ENCODE measurements at places on chromosomes 5 and 9.

- DNase-seq, result peak; percentile 40
Measured at GRCh38 chr5:55601204-55601618, 66.4 kb upstream of the PLPP1 start.

DNA sequence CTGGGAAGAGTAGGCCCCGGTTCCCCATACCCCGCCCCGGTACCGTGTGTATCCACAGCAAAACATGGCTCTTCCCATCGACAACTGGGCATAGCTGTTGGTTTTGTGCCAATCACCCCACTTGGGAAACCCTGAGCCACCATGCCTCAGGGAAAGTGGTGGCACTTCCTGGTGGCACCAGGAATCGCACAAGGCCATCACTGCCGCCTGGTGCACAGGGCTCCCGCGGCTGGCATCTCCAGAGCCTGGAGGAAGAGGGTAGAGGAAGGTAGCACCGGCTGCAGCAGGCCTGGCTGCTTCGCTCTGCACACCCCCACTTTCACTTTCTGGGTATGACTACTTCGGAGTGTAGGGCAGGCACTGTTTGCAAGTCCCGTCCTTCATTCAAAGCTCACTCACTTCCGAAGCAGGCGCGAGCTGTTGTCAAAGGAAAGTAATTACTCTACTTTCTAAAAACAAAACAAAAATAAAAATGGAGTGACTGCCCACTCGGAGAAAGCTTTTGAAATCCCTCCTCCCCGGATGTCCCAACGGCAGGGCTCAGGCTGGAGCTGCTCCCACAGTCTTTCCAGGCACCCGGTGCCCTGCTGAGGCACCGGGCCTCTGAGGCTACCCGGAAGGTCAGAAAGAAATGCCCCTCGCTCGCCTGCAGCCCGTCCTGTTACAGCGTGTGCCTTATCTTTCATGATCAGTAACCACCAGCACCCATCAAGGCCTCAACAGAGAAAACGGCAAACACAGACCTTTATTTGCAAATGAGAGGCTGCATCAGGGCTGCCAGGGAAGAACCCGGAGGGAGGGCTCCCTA is 2.0 kb downstream of the BRD3 start:
- DNase-seq, result peak; percentile 30

DNA sequence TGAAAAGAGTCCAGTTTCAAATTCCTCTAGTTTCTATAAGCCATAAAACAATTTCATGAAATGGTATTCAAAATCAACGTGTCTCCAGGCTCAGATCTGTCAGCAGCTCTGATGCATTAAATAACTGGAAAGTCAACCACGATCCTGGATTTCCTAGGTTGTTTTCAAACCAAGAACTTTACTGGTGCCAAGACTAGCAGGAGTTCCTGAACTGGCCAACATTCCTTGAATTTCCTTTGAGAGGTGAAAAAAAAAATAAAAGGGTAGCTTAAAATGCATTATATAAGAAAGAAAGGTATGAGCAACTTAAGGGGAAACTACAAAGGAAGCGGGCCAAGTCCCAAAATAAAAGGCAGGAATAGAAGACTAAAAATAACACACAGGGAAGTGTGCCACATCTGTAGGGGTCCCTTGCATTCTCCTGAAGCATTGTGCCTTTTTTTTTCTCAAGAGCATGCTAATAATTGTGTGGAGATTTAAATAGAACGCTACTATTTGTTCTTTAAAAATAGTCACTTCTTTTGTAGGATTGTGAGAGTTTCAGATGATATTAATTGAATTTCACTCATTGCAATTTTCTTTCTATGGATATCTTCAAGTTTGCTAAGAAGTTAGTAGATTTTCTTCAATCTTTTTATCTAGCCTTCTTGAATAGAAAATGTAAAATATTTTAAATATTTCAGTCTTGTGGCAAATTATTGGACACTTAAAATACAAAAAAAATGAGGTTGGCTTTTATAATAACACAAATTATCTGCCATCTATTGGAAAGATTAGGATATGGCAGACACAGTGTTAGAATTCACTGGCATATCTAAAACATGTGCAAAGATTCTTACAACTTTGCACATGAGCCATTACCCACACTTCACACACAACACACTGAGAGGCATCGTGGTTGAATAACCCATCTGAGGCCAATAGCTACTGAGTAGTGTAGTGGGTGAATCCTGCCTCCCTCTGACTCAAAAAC is 15.3 kb downstream of the ESM1 start:
- no peak for DNase-seq

DNA sequence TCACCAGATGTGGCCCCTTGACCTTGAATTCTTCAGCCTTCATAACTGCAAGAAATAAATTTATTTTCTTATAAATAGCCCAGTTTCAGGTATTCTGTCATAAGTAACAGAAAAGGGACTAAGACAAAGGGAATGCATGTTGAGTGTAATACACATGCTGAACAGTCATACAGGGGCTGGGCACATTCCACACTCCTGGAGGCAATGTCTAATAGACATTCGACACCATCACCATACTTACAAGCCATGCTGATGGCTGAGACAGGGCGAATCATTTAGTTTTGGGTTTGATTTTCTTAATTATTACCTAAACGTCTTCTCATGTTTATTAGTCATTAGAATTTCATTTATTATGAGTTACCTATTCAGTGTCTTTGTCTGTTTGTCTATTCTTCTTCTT is 68.5 kb downstream of the TENT4A start:
- DNase-seq, result no peak

GRCh38 chr5:59587489-59588337 is 305.8 kb downstream of the PDE4D start:
- no peak for DNase-seq

DNA sequence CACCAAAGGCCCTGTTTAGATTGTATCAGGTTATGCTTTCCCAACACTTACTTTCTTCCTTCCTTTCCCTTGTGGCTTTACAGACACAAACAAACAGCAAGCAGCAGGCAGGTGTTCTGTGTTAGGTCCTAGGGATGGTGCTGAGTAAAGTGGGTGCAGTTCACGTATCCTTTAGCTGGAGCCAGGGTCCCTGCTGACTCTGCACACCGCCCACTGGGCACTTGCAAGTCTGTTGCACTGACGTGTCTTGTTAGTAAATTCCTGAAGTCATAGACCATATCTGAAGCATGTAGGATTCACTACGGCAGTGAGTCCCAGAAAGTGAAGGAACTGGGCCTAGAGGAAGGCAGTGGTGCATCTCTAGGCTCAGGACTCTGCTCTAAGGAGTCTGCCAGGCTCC is 96.5 kb downstream of the DAPK1 start:
- no peak for DNase-seq

DNA sequence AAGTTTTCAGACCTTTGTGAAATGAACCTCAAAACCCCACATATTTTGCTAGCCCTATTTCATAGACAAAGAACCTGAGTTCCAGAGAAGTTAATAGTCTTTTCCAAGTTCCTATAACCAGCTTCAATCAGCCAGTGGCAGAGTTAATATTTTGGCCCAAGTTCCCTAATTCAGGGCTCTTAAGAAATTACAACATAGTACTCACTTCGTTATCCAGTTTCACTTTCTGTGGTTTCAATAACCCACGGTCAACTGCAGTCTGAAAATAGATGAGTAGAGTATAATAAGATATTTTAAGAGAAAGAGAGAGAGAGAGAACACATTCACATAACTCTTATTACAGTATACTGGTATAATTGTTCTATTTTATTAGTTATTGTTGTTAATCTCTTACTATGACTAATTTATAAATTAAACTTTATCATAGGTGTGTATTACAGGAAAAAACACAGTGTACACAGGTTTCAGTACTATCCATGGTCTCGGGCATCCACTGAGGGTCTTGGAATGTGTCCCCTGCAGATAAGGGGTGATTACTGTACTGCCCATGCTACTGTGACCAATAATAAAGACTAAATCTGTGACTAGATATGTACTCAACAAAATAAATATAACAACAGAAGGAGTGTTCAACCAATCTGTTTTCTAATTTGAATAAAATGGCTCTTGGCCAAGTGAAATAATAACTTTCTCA is 9.3 kb upstream of the MYOT start:
- DNase-seq, result no peak

DNA sequence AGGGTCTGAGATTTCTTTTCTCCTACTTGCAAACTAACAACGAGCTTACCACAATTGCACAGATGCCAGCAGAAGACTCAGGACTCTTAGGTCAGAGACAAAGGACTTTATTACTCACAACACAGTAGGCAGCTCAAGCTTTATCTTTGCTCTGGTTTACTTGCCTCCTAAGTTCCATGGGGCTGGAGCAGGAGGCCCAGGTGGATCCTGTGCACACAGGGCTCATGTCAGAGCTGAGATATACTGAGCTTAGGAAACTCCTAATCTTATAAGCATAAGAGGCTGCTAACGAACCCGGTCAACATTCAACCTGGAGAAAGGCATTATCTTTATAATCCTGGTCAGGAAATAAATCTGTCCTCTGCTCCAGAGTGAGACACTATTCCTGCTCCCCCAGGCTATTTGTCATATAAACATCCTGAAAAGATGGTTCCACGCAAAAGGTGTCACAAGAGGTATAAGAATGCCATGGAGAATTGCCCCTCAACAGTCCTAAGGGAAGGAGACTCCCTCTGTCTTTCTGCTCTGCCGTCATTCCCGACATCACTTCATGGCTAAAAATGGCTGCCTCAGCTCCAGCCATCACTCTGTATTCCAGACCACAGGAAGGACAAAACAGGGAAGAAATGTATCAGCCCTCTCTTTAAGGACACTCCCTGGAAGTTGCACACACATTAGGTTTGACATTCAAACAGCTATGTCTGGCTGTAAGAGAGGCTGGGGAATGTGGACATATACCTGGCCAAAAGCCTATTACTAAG is 16.2 kb downstream of the DUSP1 start:
- DNase-seq, result no peak

- DNase-seq, result no peak
Measured at GRCh38 chr9:83234541-83234940, 171.6 kb upstream of the RASEF start.

DNA sequence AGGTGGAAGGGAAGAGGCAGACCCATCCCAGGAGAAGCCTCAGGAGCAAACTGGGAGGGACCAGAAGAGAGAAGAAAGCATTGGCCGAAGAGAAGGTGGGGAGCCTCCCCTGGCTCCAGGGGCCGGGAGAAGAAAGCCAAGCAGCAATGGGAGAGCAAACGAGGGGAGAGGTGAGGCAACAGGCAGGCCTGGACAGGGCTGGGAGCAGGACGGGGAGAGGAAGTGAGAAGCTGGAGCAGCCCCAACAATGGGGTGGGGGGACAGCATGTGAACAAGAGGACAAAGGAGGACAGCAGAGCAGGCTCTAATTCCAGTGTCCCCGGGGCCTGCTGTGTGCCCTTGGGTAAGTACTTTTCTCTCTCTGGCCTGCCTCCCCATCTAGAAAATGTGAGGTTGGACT is 115.3 kb downstream of the PSD2 start:
- DNase-seq, result no peak

DNA sequence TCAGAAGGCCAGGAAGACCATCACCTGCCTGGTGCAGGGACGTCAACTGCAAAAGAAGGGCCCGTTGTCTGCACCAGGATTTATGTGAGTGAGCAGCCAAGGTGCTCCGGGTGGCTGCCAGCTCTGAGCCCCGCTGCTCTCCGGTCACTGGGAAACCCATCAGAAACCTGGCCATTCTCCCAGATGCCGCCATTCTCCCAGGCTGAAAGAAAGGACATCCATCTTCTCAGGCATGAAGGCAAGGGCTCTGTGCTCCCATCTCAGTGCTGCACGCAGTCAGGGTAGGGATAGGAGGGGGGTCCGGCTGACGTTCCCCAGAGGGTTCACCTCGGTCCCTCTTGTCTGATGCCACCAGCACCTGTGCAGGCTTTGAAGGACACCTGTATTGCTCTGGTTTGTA is 158.4 kb downstream of the ERCC6L2 start:
- no peak for DNase-seq

DNA sequence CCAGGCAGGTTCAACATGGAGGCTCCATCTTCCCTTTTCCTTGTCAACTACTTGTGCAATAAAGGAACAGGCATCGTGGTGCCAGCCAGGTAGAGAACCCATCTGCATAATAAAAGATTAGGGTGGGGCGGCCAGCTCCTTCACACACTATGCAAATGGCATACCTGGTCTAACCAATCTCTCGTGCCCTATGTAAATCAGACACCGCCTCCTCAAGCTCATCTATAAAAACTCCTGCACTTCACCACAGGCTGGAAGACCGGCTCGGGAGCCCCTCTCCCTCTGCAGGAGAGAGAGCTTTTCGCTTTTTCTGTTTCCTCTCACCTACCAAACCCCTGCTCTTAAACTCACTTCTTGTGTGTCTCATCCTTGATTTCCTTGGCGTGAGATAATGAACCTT is 244.3 kb upstream of the PUM3 start:
- no peak for DNase-seq

DNA sequence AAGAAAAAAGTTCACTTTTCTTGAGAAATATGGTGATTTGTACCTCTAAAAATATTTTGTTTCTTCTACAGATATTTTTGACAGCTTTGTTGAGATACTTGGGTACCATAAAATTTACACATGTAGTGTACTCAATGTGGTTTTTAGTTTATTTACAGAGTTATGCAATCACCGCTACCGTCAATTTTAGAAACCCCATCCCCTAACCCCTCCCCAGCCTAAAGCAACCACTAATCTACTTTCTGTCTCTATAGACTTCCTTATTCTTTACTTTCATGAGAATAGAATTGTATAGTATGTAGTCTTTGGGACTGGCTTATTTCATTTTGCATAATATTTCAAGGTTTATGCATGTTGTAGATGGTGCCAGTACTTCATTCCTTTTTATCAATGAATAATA is 45.0 kb upstream of the TDRD7 start:
- no peak for DNase-seq

GRCh38 chr5:179191506-179192184 is 131.5 kb downstream of the ZNF354C start:
- DNase-seq, result no peak

DNA sequence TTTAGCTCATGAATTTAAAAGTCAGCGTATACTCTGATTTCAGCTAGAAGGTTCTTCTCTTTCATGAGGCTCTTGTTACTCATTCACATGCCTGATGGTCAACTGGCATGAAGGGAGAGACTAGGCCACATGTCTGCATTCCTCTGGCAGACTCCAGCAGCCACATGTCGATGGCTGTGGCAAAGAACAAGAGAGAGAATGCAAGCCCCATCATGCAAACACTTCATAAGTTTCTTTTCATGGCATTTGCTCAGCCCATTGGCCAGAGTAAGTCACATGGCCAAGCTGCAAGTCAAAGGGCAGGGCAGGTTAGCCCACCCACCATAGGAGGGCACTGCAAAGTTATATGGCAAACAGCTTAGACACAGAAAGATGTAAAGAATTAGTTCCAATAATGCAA is 5.4 kb downstream of the KCNV2 start:
- no peak for DNase-seq

- DNase-seq, result no peak
Measured at GRCh38 chr9:102768002-102768401, 227.1 kb upstream of the CYLC2 start.

GRCh38 chr5:27266184-27266583 is 227.8 kb upstream of the CDH9 start:
- no peak for DNase-seq

- DNase-seq, result peak; percentile 39
Measured at GRCh38 chr9:93126151-93126781, 7.8 kb downstream of the NINJ1 start.
